Stimulated activated CD8-positive, alpha-beta memory T cell treated with anti-CD3 and anti-CD28 coated beads, Interleukin-4, amount 100 ng/mL, for 1 hour (primary cell): ENCODE measurements at places on chromosomes 1 and 21.

DNA sequence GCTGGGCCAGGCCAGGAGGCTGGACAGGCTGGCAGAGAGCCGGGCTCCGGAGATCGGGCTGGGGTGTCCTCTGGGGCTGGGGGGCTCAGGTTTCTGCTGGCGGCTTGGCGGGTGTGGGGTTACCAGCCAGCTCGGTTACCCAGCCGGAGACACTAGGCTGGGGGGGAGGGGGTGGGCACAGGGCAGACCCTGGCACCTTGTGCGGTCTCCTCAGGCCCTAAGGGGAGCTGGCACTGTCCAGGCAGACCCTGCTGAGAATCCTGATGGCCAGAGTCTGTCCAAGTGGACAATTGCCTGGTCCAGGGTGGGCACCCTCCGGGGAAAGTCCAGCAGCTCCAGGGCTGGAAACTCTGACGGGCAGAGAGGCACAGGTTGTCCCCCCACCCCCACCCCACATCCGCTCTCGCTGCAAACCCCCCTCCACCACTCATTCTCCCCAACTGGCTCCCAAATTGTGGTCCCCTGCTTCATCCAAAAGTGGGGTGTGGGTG lies 6.7 kb downstream of the ZBTB7B start:
- no peak for DNase-seq

DNA sequence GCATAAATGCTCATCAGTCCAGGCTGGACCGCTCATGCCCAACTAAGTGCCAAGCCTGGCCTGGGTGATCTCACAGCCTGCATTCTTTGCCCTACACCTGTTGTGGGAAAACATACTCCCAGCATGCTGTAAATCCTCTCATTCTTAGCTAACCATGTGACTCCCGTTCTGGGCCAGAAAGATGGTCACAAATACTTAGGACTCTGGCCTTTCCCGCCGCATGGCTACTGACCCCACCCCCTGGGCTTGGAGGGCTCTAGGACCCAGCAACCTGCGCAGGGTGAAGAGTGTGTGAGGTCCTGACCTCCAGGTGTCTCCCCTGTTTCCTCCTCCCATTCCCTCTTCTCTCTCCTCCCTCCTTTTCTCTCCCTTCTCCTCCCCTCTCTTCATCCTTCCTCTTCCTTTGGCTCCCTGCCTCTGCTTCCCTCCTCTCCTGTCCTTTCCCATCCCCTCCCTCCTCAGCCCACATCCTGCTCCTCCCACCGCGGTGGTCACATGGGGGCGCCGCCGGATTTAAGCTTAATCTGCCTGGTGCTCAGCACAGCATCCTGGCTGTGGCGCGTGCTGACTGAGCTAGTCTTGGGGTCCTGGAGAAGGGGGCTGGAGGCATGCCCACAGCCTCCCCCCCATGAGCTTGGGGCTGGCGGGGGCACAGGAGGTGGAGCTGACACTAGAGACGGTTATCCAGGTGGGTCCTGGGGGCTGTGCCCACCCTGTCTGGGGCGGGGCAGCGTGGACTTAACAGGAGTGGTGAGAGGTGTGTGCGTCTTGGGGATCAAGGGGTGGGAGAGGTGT lies at the start of gene CROCC:
Gene CROCC (plus strand): TSS at position 541 of the 795 bp plus-strand sequence. CDS start 88 bp downstream, at position 629.
- no peak for DNase-seq

GRCh38 chr1:185402930-185403329 lies 85.9 kb upstream of the IVNS1ABP start:
- no peak for DNase-seq

DNA sequence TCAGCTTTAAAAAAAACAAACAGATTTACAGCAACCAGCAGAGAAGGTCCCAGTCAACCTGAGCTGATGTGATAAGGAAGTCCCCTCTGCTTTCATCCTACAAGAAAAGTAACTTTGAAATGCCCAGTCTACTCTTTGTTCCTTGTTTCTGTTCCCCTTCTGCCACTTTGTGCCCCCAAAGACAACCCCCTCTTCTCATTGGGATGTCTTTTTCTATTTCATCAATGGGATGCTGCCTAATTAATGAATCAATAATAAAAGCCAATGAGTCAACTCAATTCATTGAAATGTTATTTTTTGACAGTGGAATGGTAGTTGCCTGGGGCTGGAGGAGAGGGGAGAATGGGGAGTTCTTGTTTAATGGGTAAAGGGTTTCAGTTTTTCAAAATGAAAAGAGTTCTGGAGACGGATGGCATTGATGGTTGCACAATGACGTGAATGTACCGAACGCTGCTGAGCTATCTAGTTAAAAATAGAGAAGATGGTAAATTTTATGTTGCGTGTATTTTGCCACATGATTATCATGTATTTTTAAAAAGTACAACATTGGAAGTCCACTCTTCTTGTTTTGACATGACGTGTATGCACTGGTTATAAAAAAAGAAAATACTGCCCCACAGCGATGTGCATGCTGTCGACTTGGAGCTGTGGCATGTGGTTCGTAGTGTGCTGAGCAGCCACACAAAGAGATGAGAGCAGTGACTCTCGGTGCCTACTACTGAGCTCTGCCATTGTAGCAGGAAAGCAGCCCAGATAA lies 22.4 kb upstream of the PADI2 start:
- no peak for DNase-seq

DNA sequence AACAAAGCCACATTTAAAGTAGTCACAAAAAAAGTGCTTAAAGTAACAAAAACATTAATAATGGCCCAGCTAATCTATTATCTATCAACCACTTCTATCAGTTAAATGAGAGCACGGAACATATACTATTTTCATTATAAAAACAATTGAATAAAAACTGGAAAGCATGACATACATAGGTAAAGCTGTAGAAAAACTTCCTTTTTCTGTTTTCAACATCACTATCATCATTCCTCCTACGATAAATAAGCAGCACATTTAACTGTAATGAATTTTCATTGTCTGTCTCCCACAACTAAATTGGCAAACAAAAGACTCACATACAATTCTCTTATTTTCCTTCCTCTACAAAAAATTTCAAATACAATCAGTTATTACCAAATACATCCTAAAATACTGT lies 96.4 kb upstream of the DPH5 start:
- no peak for DNase-seq

DNA sequence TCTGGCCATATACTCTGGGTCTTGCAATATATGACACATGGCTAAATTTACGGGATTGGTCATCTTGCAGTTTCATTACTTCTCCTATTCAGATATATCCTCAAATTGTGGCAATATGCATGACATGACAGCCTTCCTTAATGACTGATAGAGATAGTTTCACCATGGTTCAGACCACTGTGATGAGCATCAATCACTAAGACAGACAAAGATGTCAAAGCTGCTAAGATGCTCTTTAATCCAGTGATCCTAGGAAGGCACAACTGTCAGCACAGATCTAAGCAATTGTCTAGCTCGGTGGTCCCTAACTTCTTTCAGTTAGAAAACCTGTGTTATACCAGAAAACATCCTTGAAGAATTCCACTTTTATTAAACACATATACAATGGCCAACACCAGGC lies 70.9 kb upstream of the ADGRL2 start:
- no peak for DNase-seq
